GM19239 (cell line): ENCODE measurements at places on chromosomes 5 and 9.

- DNase-seq = no peak
Observed at GRCh38 chr5:148825716-148826052, 727 bp upstream of the ADRB2 start.

GRCh38 chr9:109383356-109383755 is 62.5 kb upstream of the EPB41L4B start:
- no peak for DNase-seq

DNA sequence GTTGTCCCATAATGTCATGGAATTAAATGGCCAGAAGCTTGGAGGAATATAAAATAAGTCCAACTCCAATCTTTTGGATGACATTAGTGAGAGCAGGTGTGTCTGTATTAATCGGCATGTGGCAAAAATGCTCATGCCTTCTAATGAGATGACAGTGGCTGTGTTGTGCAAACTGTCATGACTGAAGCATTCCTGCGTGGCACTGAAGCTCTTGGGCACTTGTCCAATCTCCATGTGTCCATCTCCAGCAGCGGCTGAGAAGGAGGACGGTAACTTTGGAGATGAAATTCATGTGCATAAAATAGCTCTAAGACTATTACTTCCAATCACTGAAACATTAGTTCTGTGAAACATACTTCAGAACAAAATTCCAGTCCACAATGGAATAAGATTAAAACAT is 697.5 kb upstream of the GRAMD2B start:
- DNase-seq = no peak

- no peak for DNase-seq
Observed at GRCh38 chr5:104998169-104998568, 1435.6 kb upstream of the NUDT12 start.

DNA sequence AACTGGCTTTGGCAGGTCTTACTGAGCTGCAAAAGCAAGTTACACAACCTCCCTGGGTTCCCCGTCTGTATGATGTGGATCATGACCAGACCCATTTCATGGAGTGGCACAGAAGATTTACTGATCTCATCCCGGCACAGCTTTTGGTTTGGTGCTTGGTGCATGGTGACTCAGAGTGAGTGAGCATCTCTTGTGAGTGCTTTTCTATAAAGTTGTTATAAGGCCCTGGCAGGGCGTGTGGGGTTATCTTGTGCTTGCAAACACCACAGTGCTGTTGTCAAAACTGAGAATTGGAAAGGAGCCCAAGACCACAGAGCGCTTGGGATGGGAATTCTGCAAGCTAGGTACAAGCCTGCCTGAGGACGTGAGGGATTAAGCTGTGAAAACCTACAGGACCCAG is 425.2 kb downstream of the GADD45G start:
- DNase-seq = no peak

- DNase-seq = no peak
Observed at GRCh38 chr5:50666261-50667022, at the start of gene PARP8. Gene PARP8, plus strand, starts transcription at chr5:50666637. Its CDS starts 459 bp downstream, at chr5:50667096.

- DNase-seq = no peak
Observed at GRCh38 chr5:172686111-172686510, 45.0 kb downstream of the NEURL1B start.

GRCh38 chr5:179679014-179679674 is 1.7 kb downstream of the CBY3 start:
- DNase-seq = no peak

DNA sequence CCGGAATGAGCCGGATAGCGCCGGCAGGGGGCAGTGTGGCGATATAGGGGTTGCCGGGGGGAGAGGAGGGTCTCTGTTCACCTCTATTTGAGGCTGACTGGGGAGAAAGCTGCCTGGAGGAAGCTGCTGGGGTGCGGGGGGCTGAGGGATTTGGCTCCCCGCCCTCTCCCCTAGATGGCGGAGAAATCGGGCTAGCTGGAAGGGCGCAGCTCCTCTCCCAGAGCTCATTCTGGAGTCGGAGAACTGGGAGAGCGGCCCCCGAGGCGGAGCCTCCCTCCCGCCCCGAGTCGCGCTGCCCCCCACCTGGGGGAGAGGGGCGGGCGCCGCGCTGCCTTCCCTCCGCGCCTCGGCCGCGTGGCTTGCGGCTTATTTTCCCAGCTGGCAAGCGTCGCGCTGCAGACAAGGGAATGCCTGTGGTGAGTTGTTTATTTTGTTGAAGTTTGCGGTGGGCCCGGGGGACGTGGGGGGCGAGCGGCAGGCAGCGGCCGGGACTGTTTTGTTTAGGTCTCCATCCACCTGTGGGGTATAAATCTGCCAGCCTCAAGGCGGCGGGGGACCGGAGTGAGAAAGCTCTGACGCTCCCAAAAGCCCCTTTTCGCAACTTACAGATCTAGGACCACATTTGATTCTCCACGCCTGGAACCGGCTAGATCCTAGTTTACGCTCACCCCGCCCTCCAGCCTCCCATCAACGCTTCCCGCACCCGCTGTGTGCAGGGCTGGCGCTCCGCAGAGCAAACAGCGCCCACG is 4.1 kb upstream of the RGMB start:
- DNase-seq = no peak
